ENCODE measurements at places on chromosomes 5 and 9.

DNA sequence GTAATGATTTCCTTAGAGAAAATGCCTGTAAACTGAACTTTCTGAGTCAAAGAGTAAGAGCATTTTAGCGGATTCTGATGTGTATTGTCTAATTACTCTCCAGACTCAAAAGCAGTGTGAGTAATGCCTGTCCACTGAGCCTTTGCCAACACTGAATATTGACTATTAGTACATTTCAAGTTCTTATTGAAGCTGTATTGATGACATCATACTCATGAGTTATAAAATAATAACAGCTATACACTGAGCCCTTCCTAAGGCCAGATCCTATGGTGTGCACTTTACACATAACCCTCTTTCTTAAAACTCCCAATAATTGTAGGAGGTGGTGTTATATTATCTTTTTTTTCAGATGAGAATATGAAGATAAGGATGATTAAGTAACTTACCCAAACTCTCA, 152.8 kb upstream of the TRPC7 start:
- no peak for DNase-seq

GRCh38 chr9:92798358-92798757, 33.7 kb upstream of the BICD2 start:
- no peak for DNase-seq

GRCh38 chr9:37676411-37676830, 25.7 kb downstream of the FRMPD1 start:
- peak; percentile 56 for DNase-seq

DNA sequence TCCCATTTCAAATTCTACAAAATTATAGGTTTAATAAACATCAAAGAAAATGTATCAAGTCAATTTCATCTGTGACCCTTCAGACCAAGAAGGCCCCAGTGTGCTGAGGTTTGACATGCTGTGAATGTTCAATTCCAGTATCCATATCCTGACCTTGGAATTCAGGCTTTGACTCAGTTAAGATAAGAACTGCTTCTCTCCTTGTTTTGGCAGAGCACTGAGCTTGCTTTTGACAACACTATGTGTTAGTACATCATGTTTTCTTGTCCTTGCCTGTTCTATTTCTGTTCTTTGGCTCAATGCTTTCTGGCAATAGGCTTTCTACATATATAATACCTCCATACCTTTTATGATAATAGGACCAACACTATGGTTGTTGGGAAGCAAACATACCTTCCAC, 105.6 kb downstream of the PLCXD3 start:
- DNase-seq = no peak

GRCh38 chr9:117574099-117574498, 130.1 kb upstream of the TLR4 start:
- DNase-seq = peak; percentile 63
